ENCODE measurements at places on chromosomes 3 and 15.

DNA sequence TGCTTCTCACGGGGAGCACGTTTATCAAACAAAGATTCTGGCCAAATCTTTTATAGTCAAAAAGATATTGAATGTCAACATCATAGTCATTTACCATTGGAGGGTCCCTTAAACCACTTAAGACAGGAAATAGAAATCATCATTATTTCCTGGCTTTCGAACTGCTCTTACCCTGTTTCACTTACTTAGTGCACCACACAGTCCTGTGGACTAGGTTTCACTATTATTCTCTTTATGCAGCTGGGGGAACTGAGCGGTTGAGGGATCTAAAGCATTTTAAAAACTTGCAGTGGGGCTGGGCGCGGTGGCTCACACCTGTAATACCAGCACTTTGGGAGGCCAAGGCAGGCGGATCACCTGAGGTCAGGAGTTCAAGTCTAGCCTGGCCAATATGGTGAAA lies 13.7 kb upstream of the TPRG1 start:
- no peak for DNase-seq

GRCh38 chr3:125684199-125684598 lies 88.9 kb upstream of the OSBPL11 start:
- no peak for DNase-seq

DNA sequence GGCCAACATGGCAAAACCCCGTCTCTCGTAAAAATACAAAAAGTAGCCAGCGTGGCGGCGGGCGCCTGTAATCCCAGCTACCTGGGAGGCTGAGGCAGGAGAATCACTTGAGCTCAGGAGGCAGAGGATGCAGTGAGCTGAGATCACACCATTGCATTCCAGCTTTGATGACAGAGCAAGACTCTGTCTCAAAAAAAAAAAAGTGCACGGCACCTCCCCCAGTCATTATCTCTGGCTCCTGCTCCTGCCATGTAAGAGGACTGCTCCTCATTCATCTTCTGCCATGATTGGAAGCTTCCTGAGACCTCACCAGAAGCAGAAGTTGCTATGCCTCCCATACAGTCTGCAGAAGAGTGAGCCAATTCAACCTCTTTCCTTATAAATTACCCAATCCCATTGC lies 4.0 kb upstream of the ALG1L2 start:
- DNase-seq: no peak

DNA sequence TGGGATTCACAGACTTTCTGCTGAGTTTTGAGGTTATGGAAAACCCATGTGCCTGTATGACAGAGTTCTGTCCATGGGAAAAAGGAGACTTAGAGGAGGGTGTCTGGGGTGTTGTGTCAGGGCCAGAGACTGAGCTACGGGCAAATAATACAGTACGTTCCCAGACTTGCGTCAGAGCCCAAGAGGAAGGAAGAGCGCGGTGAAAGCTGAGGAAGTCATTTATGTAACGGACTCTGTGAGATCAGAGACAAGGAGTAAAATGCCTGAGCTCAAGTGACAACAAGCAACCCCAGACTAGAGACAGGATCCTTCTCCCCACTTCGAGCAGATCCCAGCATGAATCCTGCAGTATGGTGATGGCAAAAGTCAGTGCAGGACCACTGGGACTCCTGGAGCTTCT lies 368.6 kb upstream of the MCTP2 start:
- no peak for DNase-seq

DNA sequence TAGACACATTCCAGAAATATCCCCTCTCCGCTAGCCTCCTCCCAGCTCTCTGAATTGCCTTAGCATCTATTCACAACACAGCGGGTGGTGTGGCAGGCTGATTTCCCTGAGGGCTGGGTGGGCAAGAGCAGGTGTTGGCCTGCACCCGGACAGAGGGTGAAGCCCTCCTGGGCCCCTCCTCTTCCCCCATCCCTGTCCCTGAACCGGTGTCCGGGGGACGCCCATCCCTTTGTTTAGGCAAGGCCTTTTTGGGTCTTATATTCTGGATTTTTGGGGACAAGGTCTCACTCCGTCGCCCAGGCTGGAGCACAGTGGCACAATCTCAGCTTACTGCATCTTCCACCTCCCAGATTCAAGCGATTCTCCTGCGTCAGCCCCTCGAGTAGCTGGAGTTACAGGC lies 55.2 kb upstream of the KLHL25 start:
- DNase-seq: no peak

DNA sequence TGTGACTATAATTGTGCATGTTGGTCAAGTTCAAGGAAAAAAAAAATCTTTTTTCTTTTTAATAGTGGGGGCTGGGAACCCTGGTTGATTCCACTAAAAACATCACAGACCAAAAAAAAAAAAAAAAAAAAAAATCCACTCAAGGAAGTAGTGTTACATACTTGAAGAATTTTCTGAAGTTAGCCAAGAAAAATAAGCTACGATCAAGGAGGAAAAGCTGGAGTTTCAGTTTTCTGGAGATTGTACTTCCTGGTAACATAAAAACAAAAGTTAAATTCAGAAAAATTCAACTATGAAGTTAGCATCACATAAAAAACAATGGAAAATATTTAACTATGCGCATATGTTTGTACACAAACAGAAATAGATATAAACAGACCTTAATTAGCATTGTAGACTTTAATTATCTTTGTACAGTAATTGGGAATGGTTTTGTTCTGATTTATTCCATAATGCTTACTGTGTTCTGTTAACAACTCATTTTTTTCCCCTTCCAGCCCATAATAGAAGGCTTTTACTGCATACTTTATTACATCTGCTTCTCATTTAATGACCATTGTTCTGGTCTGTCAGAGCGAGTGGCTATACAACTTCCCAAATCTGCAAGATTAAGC lies 194.3 kb downstream of the RORA start:
- no peak for DNase-seq

DNA sequence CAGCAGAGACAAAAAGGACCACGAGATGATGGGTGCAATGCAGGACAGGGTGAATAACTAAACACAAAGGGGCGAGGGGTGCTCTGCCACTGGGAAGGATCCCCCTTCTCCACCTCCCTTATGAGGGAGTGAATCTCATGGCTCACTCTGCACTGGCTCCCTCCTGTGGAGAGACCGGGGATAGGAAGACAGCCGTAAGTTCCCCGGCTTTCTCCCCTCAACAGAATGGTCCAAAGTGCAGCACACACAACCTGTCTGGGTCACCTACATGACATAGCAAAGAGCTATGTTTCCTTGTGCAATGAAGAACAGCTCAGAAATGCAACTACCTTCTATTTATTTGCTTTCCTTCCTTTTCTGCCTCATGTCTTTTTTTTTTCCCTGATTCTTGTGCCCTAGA lies 7.8 kb upstream of the ACSBG1 start:
- DNase-seq: no peak
